Stimulated activated CD8-positive, alpha-beta memory T cell treated with anti-CD3 and anti-CD28 coated beads, Interleukin-7, amount 100 ng/mL, for 4 hours (primary cell): ENCODE measurements at places on chromosomes 11 and 22.

DNA sequence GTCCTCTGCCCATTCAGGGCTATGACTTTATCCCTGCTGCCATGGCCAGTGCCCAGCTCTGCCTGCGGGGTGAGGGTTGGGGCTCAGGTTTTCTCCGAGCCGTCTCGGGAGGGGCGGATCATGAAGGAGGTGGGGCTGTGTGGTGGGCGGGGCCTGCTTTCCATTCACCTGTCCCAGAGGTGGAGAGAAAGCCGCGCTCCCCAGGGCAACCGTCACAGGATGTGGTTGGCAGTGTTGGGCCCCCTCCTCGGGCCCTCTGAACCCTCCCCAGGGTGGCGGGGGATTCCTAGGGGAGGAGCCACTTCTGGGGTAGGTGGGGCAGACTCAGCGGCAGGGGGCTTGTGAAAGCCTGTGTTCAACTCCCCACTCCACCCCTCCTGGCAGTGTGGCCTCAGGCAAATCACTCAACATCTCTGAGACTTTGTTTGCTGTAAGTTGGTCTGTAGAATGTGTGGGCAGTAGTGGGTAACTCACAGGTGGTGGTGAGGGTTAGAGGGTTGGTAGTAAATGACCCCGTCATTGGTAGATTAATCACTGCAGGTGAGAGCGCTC is 50.3 kb downstream of the CD6 start:
- DNase-seq, result peak; percentile 80

DNA sequence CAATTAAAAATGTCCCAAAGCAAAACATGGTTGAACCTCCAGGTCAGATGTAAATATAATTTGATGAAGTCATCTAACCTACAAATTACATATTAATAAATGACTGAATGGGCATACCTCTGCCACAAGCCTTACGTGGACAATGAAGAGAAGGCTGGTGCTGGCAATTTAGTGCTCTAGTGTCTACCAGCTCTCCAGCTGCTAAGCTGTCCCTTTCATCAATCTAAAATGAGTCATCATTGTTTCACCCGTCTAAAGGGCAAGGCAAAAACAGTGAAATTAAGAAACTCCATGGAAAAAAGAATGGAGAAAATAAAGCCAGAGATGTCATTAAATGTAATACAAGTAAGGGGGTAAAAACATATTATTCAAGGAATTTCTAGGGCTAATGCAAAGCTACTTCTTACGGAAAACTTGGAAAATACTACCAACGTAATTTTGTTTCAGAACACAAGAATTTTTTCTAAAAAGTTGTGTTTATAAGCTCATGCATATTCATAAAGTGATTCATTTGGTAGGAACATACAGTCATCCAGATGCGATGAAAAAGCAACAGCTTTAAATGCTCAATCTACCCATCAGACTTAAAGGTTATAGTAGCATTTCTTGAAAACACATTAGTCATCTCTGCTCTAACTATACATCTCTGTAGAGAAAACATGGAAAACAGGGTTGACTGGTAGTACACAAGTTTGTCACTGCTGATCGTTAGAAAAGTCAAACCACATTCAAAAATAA is 71.5 kb downstream of the SIK3 start:
- no peak for DNase-seq

DNA sequence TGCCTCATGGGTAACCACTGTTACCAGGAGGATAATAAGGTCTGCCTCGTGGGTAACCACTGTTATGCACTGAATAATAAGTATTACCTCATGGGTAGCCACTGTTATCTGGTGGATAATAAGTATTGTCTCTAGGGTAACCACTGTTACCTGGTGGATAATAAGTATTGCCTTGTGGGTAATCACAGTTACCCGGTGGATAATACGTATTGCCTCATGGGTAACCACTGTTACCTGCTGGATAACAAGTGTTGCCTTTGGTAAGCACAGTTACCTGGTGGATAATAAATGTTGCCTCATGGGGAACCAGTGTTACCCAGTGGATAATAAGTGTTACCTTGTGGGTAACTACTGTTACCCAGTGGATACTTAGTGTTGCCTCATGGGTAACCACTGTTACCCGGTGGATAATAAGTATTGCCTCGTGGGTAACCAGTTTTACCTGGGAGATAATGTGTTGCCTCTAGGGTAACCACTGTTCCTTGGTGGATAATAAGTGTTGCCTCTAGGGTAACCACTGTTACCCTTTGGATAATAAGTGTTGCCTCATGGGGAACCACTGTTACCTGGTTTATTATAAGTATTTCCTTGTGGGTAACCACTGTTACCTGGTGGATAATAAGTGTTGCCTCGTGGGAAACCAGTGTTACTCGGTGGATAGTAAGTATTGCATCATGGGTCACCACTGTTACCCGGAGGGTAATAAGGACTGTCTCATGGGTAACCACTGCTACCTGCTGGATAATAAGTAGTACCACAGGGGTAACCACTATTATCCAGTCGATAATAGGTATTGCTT is 10.6 kb upstream of the NXPE4 start:
- no peak for DNase-seq

DNA sequence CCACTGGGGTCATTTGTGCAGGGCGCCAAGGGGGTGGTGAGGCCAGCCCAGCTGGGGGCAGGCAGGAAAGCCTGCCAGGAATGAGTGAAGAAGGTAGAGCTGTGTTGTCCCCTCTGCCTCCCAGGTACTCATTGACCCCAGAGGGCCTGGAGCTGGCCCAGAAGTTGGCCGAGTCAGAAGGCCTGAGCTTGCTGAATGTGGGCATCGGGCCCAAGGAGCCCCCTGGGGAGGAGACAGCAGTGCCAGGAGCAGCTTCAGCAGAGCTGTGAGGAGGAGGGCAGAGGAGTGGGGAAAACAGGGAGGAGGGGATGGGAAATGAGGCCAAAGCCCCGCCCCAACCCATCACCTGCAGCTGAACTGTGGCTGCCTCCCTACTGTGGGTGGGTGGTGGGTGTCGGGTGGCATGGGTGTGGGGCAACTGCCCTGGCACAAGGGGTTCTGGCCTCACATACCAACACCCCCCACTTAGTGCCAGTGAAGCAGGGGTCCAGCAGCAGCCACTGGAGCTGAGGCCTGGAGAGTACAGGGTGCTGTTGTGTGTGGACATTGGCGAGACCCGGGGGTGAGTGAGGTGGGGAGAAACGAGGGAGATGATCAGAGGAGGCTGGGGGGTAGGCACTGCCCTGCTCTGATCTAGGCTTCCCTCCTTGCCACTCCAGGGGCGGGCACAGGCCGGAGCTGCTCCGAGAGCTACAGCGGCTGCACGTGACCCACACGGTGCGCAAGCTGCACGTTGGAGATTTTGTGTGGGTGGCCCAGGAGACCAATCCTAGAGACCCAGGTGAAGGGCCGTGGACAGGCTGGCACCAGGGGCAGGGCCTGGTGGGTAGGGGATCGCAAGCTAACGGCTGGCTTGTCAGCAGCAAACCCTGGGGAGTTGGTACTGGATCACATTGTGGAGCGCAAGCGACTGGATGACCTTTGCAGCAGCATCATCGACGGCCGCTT is 3.0 kb downstream of the MUS81 start:
- DNase-seq, result no peak

DNA sequence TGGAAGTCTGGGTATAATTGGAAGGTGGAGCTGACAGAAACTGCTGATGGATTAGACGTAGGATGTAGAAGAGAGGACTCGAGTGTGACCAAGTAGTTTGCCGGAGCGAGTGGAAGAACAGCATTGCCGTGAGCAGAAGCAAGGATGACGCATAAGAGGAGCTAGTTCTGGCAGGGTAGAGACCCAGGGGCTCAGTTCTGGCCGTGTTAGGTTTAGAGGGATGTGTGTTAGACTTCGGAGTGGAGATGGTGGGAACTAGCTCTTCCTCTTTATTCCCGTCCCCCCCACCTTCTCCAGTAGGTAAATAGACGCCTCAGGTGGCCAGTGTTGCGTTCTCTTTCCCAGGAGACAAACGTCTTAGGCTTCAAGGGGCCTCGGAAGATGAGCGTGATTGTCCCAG is 19.1 kb downstream of the TUB start:
- DNase-seq, result no peak

- no peak for DNase-seq
Observed at GRCh38 chr22:36493690-36494110, 12.3 kb upstream of the TXN2 start.

GRCh38 chr11:40134820-40135570 is 1324.5 kb downstream of the LRRC4C start:
- DNase-seq, result no peak

DNA sequence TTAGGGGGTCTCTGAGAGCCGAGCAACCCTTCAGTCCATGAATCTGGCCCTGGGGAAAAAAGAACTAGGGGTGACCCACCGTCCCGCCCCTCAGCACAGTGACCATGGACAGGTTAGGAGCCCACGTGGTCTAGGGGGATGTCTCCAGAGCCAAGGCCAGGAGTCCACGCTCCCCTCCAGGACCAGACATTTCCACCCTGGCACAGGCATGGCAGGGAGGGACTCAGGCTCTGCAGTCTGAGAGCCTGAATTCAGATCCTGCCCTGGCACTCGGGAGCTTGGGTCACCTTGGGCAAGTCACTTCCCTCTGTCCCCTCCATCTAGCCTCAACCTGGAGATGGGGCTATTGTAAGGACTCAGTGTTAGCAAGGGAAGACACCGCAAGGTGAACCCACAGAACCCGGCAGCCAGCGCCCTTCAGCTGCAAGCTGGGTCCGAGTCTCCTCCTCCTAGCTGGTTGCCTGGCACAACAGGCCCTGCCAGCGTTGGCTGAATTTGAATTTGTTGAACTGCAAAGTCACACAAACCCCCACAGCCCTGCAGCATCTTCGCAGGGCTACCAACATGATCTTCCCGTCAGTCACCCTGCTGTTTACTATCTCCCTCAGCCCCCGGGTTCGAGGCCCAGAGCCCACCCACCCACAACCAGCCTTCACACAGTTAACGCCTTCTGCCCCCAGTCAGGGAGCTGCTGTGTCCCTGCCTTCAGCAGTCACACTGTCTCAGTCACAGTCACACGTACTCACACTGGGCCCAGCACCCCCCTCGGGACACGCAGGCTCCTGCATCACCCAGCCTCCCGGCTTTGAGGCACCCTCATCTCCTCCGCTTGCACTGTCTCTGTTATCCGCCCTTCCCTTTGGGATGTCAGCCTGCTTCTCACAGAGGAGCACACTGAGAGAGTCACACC is 603 bp upstream of the PDGFB start:
- no peak for DNase-seq

DNA sequence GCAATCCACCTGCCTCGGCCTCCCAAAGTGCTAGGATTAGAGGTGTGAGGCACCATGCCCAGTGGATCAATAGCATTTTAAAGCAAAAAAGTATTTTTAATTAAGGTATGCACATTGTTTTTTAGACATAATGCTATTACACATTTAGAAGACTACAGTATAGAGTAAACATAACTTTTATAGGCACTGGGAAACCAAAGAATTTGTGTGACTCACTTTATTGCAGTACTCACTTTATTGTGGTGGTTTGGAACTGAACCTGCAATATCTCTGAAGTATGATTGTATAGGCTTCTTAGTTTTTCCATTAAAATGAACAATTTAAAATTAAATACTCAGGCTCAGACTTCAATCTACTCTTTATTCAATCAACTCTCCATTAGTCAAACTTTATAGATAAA is 17.5 kb upstream of the CD3E start:
- DNase-seq, result no peak

GRCh38 chr22:48535868-48536540 is 1291.7 kb downstream of the BRD1 start:
- DNase-seq, result no peak

DNA sequence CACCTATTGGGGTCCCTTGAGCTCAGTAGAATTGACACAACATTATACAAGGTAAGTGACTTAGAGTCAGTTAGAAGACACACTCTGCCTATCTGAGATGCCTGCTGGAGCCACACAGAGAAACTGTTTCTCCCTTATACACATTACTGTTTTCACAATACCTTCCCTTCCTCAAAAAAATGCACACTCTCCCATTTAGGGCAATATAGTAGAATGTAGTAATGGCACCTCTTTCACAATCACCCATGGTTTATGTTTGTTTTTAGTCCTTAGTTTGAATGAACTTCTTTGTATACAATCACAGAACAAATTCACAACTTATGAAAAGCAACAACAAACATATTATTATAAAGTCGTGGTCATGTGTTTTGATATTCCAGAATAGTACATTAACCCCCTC is 14.3 kb downstream of the OR52H1 start:
- no peak for DNase-seq

- DNase-seq, result no peak
Observed at GRCh38 chr22:37239336-37240239, 4.5 kb downstream of the RAC2 start.

- no peak for DNase-seq
Observed at GRCh38 chr11:70729949-70730348, 331.6 kb downstream of the CTTN start.

DNA sequence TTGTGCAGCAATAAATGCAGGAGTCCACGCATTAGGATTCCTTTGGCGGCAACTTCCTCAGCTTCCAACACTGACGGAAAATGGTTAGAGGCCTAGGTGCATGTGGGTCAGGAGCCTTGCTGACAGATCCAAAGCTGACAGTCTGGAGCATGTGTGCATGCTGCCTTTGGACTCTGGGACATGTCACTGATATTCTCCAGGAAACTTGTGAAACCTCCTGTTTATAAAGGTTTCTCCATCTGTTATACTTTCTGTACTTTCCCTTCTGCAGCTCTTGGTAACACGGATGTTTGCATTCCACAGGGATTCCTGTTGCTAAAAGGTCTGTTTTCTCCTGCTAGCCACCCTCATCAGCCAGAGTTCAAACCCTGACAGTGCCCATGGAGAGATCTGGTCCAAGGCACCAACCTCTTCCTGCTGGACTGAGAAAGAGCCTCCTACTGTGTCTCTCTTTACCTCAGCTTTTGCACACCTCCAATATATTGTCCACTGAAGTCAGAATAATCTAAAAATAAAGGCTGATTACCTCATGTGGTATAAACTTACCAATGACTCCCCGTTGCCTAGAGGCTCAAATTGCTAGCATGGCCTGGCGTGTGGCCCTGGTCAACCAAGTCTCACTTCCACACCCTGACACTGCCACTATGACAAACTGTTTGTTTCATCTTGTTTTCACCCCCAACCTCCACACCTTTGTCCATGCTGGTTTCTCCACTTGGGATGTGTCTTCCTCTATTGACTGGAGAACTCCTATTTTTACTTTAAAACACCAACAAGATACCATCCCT is 31.1 kb upstream of the LYVE1 start:
- no peak for DNase-seq

GRCh38 chr11:13315517-13316432 is 38.2 kb downstream of the BMAL1 start:
- no peak for DNase-seq

- no peak for DNase-seq
Observed at GRCh38 chr22:41308544-41308947, 7.2 kb downstream of the ZC3H7B start.

DNA sequence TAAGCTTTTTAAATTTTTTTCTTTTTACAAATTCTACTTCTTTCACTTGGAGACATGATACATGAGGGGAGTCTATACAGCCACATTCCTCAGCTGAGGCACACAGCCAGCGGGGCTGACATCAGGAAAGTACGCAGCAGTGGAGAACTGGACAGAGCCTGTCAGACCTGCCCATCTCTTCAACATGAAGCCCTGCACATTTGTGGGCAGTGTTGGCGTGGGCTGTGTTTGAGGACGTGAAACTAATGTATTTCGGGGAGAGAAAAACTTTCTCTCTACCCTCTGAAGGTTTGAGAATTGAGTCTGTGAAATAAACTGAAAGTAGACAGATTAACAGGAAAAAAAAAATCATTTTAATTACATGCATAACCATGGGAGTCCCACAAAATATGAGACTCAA is 84.8 kb upstream of the HTATIP2 start:
- DNase-seq, result no peak

GRCh38 chr11:130070109-130070845 is 583 bp downstream of the APLP2 start:
- DNase-seq, result peak; percentile 24

GRCh38 chr22:20259327-20259688 is 8.8 kb downstream of the RTN4R start:
- no peak for DNase-seq

GRCh38 chr11:86372586-86372985 is 2.1 kb upstream of the CCDC81 start:
- no peak for DNase-seq
